ENCODE measurements at places on chromosomes 3 and 15.

GRCh38 chr3:4001976-4002375, 202.7 kb downstream of the LRRN1 start:
- DNase-seq, result no peak

GRCh38 chr3:119342176-119342575, 48.0 kb downstream of the ARHGAP31 start:
- DNase-seq, result no peak

DNA sequence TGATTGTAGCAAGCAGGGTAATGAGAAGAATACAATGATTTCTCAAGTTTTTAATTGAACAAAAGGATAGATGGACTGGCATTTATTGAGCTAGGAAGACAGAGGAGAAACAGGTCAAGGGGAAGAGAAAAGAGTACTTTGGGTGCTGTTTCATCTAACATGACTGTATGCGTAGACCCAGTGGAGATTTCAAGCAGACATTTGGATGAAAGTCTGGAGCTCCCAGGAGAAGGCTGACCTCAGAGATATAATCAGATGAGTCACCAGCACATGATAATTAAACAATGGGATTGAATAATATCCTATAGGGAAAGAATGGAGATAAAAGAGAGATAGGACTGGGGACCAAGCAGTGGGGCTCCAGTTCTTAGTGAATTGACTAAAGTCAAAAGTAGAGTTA, 194.9 kb downstream of the ARRDC4 start:
- no peak for DNase-seq

- no peak for DNase-seq
Measured at GRCh38 chr15:100903168-100903554, 16.0 kb upstream of the LRRK1 start.

- DNase-seq, result no peak
Measured at GRCh38 chr15:60844010-60844409, 365.1 kb upstream of the ICE2 start.

- DNase-seq, result no peak
Measured at GRCh38 chr3:29555590-29555989, 274.7 kb downstream of the RBMS3 start.

GRCh38 chr3:54954521-54954920, 26.7 kb upstream of the LRTM1 start:
- no peak for DNase-seq

- no peak for DNase-seq
Measured at GRCh38 chr3:38588995-38589937, 60.2 kb downstream of the SCN5A start.

Measured in amniotic stem cell (primary cell).